ENCODE measurements at places on chromosomes 5 and 9.

- no peak for DNase-seq
Observed at GRCh38 chr9:35271637-35272036, 109.8 kb downstream of the UNC13B start.

- no peak for DNase-seq
Observed at GRCh38 chr5:132815454-132815853, 2.4 kb downstream of the SOWAHA start.

DNA sequence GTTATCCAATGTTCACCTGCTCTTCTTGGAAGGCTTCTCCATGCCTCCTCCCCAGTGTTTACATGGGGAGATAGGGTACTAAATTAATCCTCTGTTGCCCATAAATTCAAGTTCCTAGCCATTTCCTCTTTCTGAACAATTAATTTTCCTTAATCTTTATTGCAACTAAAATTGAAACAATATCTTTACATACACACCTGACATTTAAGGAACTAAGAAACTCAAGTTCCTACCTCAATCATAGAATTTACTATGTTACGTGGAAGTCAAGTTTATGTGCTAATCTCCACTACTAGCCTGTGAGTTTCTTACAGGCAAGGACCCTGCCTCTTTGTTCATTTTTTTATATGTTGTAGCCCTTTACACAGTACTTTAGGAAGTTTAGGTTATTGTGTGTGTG, 10.1 kb upstream of the ADRB2 start:
- DNase-seq: no peak

DNA sequence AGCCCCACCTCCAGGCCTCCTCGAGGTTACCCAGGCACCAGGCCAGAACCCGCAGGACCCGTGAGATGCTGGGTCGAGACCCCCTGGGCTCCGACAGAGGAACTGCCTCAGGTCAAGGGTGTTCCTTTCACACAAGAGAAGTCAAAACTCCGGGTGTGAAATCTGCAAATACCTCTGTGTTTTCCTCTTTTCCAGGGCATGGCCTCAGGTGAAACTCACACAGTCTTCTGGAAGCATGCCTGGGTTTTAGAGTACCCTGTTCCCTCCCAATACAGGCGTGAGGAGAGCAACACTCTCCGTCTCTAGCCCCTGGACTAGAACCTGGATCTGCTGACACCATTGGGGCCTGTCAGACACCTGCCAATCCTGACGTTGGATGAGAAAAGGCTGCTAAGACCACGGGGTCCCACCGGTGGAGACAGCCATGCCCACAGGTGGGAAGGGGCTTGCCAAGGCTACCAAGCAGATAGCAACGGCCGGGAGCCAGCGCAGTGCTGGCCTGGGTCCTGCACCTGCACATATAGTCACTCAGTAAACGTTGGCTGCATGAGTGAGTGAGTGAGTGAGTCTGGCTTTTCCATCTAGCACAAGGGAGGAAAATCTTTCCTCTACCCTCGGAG, 182.0 kb upstream of the PPP1R26 start:
- no peak for DNase-seq

GRCh38 chr9:136805207-136805740, 2.5 kb upstream of the RABL6 start:
- no peak for DNase-seq

GRCh38 chr5:174521449-174521848, 202.9 kb upstream of the MSX2 start:
- no peak for DNase-seq

All from upper lobe of right lung (tissue), 1 donor.